ENCODE measurements at places on chromosomes 7 and 10.

DNA sequence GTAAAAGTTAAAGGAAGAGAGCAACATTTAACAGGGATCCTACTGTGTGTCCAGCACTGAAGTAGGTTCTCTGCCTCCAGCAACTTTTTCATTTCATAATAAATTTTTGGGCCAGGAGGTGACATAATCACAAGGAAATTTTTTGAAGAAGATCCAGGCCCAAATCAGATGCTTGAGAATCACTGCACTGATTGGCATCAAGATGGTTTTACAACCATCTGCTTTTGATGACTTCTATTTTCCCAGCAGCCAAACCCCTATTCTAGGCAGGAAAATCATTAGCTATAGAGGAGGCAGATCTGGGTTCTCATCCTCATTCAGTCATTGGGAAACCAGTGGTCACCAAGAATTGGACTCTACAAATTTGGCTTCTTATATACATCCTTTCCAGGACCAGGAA, 79.0 kb downstream of the ARL4A start:
- DNase-seq: no peak

DNA sequence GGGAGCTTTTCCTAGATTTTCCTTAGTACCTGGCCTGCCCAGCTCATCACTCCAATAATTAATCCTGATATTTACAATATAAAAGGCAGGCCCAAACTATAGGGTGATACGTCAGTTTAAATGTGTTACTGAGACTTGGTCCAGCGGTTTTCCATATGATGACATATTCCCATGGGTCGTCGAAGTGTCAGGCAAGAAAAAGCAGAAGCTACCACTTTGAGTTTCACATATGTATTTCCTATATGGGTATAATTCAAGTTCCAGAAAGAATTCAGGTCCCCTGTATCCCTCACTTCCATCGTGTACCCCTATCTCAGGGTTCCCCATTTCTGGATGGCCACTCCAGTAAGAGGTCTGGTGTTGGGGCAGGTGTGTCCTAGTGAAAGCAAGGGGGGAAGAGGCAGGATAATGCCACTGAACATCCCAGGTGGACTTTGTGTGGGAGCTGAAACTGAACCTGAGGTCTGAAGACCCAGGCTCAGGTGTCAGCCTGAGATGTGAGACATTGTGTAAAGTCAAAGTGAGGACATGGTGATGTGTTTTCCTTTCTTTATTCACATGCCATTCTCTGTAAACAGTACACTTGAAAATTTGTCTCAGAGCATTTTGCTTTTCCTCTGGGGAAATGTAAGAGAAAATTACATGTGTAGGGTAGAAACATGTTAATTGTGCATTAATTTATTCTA, 167.8 kb downstream of the PLXDC2 start:
- no peak for DNase-seq

DNA sequence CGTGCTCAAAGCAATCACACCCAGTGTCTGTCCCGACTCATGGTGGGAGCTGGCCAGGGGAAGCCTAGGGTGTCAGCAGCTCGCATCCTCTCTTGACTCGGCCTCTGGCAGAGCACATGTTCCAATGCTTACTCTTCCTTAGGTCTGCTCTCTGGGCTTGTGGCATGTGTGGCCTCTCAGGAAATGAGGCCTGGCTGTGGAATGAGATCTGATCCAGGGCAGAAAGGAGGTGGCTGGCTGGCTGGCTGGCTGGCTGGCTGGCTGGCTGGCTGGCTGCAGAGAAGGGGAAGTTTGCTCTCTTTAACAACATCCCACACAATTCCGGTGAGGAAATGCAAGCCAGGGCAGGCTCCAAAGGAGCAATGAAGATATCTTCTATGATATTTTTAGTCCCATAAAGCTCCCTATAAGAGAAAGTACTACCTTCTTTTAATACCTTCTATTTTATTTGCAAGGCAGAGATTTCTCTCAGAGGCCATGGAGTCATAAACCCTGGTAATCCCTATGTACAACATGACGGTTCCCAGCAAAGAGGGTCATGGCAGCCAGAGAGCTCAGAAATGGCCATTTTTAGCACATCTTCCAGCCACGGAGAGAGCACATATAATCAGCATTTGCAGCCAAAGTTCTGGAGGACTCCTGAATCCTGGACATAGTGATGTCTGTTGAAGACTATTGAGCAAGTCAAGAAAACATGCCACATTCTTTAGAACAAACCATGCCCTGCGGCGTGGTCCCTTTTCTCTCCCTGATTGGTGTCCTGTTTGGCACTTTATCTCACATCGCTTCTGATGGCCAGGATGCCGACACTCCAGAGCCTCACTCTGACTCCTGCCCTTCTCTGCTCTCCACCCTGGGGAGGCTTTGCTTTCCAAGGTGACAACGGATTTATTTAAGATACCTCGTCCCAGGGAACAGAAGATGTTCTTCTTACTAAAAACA, 153.7 kb downstream of the FANK1 start:
- no peak for DNase-seq

GRCh38 chr10:43265799-43266721, 805 bp downstream of the RASGEF1A start:
- DNase-seq: peak; percentile 54

GRCh38 chr7:51263631-51264484, 52.8 kb downstream of the COBL start:
- DNase-seq: no peak

DNA sequence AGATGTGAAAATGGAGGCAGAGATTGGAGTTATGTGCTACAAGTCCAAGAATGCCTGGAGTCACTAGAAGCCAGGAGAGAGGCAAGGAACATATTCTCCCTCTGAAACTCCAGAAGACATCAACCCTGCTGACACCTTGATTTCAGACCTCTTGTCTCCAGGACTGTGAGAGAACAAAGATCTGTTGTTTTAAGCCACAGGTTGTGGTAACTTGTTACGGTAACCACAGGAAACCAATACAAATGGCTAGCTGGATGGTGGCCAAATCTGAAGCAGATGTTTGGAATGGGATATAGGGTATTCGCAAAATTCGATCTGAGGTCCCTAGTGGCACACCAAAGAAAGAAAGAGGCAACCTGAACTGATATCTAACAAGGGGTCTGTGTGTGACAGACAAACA, 129.0 kb downstream of the HERPUD2 start:
- DNase-seq: no peak

DNA sequence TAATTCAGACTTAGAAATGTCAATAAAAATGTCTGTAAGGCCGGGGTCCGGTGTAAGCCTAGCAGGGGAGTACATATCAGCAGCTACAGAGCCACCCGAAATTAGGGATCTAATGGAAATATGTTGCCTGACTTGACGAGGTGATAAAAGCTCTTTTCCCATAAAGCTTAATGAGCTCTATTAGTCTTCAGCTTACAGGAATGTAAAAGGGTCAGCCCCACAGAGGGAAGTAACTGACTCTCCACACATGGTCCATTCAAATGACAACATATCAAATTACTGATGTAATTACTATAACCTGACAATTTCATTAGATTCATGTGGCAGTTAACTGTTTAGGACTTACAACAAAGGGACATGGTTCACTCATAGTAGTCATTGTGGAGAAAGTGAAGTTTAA, 62.3 kb downstream of the ATE1 start:
- DNase-seq: no peak

GRCh38 chr10:110827410-110827809, 44.3 kb upstream of the PDCD4 start:
- DNase-seq: no peak

GRCh38 chr7:65974876-65975275, 7.1 kb downstream of the GUSB start:
- DNase-seq: no peak

DNA sequence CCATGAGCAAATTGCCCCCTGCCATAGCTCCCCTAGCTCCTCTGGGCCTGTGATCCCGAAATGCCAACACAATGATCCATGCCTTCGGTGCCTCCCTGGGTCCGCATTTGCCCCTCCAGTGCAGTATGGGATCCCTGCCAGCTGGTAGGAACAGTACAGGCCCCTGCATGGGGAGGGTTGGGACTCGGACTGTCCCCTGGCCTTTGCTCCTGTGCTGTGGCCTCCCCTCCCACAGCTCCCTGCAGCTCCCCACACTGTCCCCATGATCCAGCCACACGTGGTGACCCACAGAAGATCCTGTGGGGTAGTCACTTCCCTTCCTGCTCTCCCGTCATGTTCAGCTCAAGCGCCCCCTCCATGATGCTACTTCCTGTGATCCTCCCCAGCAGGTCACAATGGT, 140.3 kb downstream of the MAPK8 start:
- DNase-seq: no peak
